Thoracic aorta endothelial cell (primary cell): ENCODE measurements at places on chromosomes 16 and 17. TPM values are rescaled to one million over a fixed set of nuclear protein-coding genes. Genes with fewer than 3 reads are reported as not detected.

Gene ABCC12
- not detected in 2 replicates for total RNA-seq

Gene BRIP1
- 17.3 and 20.7 TPM in 2 replicates for total RNA-seq

Gene MT1E
- 139 and 259 TPM in 2 replicates for total RNA-seq

Gene CCL1
- not detected in 2 replicates for total RNA-seq

Gene CCL4
- not detected in 2 replicates for total RNA-seq

Gene MYO15B
- total RNA-seq, result 6.3 and 11.6 TPM in 2 replicates

Gene HBM
- total RNA-seq, result not detected in 2 replicates

Gene NOS2
- not detected in 2 replicates for total RNA-seq

Gene CDK3
- 0.40 and 0.86 TPM in 2 replicates for total RNA-seq

Gene WSB1
- total RNA-seq, result 370 and 552 TPM in 2 replicates

Gene BICDL2
- not detected in 2 replicates for total RNA-seq

Gene ABCC6
- total RNA-seq, result under 0.01 and 0.57 TPM in 2 replicates

Gene CCL16
- 1.1 and 1.5 TPM in 2 replicates for total RNA-seq

Gene ZNF646
- 12.2 and 15.3 TPM in 2 replicates for total RNA-seq

Gene KRTAP1-5
- total RNA-seq, result not detected in 2 replicates

Gene ZKSCAN2
- total RNA-seq, result 7.0 and 7.8 TPM in 2 replicates

Gene OTOP2
- total RNA-seq, result not detected in 2 replicates

Gene IRF8
- 0.13 TPM in 1 of 2 replicates, not detected in the other for total RNA-seq

Gene SSTR5
- not detected in 2 replicates for total RNA-seq

Gene C16orf46
- 0.27 and 0.29 TPM in 2 replicates for total RNA-seq

Gene ACADVL
- total RNA-seq, result 164 and 181 TPM in 2 replicates

Gene SLC52A1
- 0.07 TPM in 1 of 2 replicates, not detected in the other for total RNA-seq

Gene MYH8
- total RNA-seq, result not detected in 2 replicates

Gene CIITA
- total RNA-seq, result under 0.01 and 0.07 TPM in 2 replicates

Gene ASPA
- under 0.01 TPM in 1 of 2 replicates, not detected in the other for total RNA-seq

Gene JPT1
- 321 and 330 TPM in 2 replicates for total RNA-seq

Gene C16orf96
- total RNA-seq, result 0.07 TPM in 1 of 2 replicates, not detected in the other

Gene GDPD1
- 4.4 and 7.9 TPM in 2 replicates for total RNA-seq

Gene TPSG1
- not detected in 2 replicates for total RNA-seq

Gene ITGAL
- not detected in 2 replicates for total RNA-seq

Gene HS3ST3A1
- total RNA-seq, result 0.29 TPM in 1 of 2 replicates, not detected in the other

Gene TNK1
- total RNA-seq, result 0.27 and 0.29 TPM in 2 replicates

Gene IGFBP4
- total RNA-seq, result 151 and 189 TPM in 2 replicates

Gene MT3
- total RNA-seq, result not detected in 2 replicates

Gene KRT24
- not detected in 2 replicates for total RNA-seq

Gene ASPHD1
- total RNA-seq, result 0.93 TPM in 2 replicates

Gene CDH15
- total RNA-seq, result under 0.01 TPM in 1 of 2 replicates, not detected in the other

Gene KCNJ2
- 20.5 and 25.0 TPM in 2 replicates for total RNA-seq

Gene MYOCD
- total RNA-seq, result not detected in 2 replicates

Gene SDR42E2
- total RNA-seq, result 0.07 and 0.13 TPM in 2 replicates

Gene CCDC154
- total RNA-seq, result 0.07 TPM in 1 of 2 replicates, not detected in the other

Gene LDHD
- total RNA-seq, result 0.72 and 0.80 TPM in 2 replicates

Gene ACSM3
- total RNA-seq, result 6.6 and 22.2 TPM in 2 replicates

Gene MYH10
- total RNA-seq, result 60.2 and 81.0 TPM in 2 replicates

Gene PRCD
- 0.27 and 0.65 TPM in 2 replicates for total RNA-seq

Gene CA4
- 0.43 TPM in 1 of 2 replicates, not detected in the other for total RNA-seq

Gene SLC12A3
- not detected in 2 replicates for total RNA-seq

Gene ENKD1
- total RNA-seq, result 8.2 and 11.7 TPM in 2 replicates
